ENCODE measurements at places on chromosomes 6 and 20. TPM values are rescaled to one million over a fixed set of nuclear protein-coding genes. Genes with fewer than 3 reads are reported as not detected.

The ADTRP gene
- 0.12 TPM for total RNA-seq

The NUS1 gene
- 18.8 TPM for total RNA-seq

The CST2 gene
- total RNA-seq, result not detected

The CLVS2 gene
- not detected for total RNA-seq

The IL20RA gene
- 0.22 TPM for total RNA-seq

The ABHD12 gene
- total RNA-seq, result 79.3 TPM

The UNC5CL gene
- 0.58 TPM for total RNA-seq

The BPI gene
- total RNA-seq, result not detected

DNA sequence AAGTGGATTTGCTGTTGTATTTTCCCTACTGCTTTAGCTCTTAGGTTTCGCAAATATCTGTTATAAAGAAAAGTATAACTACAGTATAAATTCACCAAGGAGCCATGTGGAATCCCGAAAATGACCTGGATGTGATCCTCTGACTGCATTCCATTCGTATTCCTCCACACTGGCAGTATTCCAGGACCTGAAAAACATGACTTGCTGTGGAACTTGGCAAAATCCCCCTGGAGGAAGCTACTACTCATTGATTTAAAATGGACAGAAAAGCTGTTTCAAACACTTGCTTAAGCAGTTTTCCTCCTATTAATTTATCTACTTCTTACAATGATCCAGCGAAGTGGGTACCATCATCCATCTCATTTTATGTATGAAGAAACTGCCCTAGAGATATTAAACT, 13.3 kb upstream of the ENPP5 start:
- DNase-seq, result peak; percentile 59

GRCh38 chr20:20568604-20569205, 143.7 kb downstream of the RALGAPA2 start:
- no peak for DNase-seq

GRCh38 chr6:7243179-7243981, 69.6 kb downstream of the SSR1 start:
- no peak for DNase-seq

- DNase-seq, result no peak
These were observed 296.1 kb downstream of the TFAP2C start for GRCh38 chr20:56925082-56925830.

GRCh38 chr20:57323034-57323433, 6.6 kb upstream of the SPO11 start:
- no peak for DNase-seq

DNA sequence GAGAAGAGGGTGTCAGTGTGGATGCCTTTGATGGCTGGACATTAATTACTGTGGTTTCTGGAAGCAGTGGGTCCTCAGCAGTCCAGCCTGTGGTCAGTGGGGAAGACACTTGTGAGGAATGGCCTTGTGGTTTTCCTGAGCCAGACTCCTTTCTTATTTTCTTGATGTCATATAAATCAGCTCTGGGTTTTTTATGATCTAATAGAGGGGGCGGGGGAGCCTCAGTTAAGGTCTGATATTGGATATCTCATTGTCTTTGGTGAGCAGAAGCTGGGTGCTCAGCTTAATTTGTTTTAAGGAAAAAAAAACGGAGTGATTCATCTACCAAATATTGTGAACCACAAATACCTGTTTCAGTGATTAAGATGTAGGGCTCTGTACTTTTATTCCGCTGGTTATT, 62.1 kb downstream of the OTOR start:
- DNase-seq, result no peak

DNA sequence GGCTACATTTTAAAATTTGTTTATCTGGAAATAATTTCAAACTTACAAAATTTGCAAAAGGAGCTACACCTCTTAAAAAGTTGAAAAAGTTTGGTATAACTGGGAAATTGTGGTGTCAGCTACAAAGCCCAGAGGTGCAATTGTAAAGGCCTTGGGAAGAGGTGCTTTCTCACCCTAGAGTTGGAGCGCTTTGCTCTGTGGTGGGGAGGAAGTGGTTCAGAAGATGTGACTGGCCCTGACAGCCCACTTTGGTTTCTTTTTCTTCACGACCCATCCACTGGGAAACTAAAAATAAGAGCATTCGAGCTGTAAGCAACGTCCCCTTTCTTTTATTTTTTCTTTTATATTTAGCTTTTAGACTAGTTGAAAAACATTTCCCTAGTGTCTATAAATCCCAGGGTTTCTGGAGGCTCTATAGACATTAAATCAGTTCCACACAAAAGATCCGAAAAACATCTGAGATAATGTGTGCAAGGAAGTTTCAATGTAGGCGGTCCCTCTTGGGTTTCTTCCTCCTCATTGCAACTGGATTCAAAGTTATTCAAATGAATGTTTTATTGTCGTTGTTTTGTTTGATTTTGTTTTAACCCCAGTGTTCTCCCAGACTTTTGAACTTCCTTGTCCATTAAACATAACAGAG, 397.8 kb downstream of the KIF16B start:
- no peak for DNase-seq

DNA sequence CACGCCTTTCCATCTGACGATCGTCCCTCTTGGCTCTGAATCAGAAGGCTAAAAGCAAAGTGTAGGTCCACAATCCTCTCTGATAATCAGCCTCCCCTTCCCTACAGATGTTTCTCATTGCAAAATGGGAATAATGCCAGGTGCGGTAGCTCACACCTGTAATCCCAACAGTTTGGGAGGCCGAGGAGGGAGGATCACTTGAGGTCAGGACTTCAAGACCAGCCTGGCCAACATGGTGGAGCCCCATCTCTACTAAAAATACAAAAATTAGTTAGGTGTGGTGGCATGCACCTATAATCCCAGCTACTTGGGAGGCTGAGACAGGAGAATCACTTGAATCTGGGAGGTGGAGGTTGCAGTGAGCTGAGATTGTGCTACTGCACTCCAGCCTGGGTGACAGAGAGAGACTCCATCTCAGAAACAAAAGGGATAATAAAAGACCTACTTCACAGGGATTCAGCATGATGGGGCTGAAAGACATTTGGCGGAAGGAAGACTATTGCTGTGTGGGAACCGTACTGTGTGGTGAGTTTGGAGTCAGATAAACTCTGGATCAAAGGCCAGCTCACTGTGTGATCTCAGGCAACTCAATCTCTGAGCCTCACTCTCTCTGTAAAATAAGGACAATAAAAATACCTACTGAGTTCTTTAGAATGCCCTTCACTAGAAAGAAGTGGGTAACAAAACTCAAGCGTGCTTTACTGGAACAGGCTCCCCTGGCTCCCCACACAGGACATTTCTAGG, 15.9 kb upstream of the SLC9A8 start:
- no peak for DNase-seq

GRCh38 chr6:169252505-169253189, 999 bp downstream of the THBS2 start:
- DNase-seq, result no peak

GRCh38 chr20:25051386-25052155, 6.4 kb downstream of the ACSS1 start:
- no peak for DNase-seq

GRCh38 chr6:33298773-33299236, at the start of gene RGL2:
Gene RGL2 (minus strand): TSS chr6:33298942. CDS start chr6:33298610, 332 bp downstream.
- DNase-seq, result no peak

DNA sequence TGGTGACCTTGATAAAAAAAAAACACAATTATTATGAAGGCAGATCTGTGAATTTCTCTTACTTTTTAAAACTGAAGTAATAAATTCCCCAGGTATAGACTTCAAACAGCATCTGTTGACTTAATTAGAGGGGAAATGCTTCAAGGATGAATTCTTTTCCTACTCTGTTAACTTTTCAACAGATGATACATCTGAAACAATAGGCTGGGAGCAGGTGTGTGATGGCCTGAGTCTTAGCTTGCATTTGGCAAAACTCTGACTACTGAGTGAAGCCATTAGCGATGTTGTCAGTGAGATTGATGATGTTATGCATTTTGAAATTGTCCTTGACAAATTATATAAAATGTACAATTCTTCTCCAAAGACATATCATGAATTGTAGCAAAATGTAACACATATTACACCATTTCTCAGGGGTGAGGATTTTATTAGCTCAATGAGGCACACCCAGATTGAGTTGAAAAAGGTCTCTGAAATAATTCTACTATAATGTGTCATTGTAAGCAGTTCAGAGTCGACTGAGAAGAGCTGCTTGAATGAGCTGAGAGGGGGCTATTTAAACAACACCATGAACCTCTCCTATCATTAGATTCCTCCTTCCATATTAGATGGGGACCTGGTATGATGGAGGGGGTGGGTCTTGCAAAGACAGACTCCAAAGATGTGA, 39.6 kb upstream of the OGFRL1 start:
- no peak for DNase-seq

DNA sequence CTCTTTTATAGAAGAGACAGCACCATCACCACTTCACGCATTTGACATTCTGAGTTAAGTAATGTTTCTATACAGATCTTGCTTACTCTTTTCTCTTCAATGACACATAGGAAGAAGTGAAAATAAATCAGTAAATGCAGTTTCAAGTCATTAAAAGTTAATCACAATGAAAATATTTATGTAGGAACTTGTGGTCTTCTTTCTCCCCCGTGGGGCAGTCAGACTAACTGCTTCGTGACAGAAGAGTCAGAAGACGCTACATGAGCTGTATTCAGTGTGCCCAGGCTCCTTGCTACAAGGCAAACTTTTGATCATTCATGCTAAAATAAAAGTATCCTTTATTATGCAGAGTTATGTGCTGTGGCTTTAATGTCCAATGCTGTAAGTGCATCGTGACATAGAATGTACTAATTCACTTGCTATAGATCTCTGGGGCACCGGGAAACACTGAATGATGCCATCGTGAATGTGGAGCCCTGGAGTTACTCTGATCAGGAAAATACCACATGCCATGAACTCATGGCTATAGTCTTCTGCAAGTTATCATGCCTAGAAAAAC, 117.8 kb upstream of the TRAF3IP2 start:
- DNase-seq, result no peak

GRCh38 chr20:36848078-36848660, 27.8 kb upstream of the TLDC2 start:
- no peak for DNase-seq

DNA sequence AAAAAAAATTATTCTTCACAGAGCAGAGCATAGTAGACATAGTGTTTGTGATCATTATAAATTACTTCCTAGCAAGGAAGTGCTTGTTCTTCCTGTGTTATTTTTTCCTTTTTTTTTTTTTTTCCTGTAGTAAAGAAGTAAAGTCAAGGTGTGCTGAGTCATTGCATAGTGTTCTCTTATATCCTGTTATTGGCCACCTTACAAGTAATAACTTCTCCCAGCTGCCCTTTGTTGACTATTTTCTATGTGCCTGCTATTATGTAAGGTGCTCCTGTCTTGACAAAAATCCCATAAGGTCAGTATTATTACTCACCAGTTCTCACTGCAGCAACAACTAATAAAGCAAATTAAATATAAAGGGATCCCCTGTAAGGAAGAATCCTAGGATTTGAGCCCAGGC, 195.3 kb downstream of the GJA1 start:
- no peak for DNase-seq

DNA sequence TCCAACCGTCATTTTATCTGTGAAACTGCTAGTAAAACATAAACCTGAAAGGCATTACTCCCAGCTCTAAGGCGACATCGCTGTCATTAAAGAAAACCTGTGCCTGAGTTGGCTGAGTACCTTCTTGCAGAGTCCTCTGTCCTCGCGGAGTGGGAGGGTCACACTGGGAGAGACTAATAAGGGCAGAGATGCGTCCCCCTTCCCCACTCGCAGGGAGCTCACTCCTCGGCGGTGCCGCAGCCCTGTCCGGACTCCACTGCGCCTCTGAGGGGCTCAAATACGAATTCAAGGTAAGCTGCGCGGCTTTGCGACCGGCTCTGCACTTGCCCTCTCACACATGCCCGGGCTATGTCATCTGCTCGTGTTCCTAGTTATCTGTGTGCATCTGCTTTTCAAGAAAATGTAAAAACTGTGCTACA, at the start of gene COL19A1:
Gene COL19A1 (plus strand): TSS at position 206 of the 419 bp plus-strand sequence. CDS start 13,012 bp downstream, outside the sequence.
- peak; percentile 1 for DNase-seq

DNA sequence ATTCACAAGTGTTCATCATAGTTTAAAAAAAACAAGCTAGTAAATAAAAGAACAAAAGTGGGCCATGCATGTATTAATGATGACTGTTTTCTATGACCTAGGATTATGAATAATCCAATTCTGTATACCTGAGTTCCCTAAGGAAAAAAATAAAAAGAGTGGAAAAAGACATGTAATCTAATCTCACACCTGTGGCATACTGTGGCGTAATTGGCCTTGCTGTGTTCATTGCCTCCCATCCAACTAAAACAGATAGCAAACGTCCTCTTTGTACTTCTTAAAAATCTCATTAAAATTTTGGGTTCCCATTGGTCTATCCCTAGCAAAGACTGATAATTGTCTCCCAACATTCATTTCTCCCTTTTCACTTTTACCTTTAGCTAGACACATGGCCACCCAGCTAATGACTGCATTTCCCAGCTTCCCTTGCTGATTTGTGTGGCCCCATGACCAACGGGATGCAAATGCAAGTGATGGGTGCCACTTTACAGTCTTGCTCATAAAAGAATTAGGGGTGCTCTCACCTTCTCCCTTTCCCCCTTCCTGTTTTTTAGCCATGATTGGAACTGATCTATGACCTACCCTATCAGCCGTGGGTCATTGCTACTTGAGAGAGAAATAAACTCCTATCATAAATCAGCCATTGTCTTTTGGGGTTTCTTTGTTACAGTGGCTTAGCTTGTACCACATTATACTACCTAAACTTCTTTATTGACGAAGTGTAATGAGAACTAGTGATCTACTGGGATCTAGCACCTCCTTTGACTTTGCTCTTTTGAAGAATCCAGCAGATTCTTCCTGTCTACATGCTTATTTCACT, 32.0 kb upstream of the TBC1D22B start:
- DNase-seq, result no peak

Measured in epithelial cell of proximal tubule (primary cell).